Muscle of back (tissue), 13 donors: ENCODE measurements at places on chromosomes 6 and 20. TPM values are rescaled to one million over a fixed set of nuclear protein-coding genes. Genes with fewer than 3 reads are reported as not detected.

Gene EYA4
- polyA plus RNA-seq: 33.0 TPM

DNA sequence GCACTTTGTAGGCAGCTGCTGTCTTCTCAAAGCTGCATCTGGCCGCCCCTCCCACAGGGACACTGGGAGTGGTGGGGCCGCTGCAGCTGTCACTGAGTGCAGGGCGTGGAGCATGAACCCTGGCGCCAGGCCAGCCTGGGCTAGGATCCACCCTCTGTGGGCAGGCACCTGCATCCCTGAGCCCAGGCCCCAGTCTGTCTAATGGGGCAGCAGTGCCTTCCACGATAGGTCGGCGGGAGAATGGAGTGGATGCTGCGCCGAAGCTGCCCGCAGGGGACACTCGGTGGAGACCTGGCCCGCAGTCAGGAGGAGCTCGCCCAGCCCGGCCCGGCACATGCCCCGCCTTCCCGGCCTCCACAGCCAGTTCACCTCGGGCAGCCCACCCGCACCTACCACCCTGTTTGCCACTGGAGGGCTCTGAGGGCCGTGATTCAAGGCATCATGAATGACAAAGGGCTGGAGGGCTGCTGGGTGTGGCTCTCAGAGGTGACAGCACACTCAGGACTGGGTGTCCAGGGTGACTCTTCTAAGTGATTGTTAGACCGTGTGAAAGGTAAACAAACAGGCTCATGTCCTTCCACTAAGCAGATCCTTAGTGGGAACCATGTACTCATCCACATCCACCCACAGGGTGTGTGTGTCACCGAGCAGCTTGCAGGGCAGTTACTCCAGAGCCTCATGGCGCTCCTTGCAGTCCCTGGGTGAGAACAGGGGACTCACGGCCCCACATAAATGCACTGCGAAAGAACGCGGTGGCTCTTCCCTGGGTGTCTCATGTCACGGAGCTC is 133.9 kb downstream of the AGPAT4 start:
- peak; percentile 22 for DNase-seq

- no peak for DNase-seq
Observed at GRCh38 chr6:44012078-44012493, 115.2 kb downstream of the MRPL14 start.

DNA sequence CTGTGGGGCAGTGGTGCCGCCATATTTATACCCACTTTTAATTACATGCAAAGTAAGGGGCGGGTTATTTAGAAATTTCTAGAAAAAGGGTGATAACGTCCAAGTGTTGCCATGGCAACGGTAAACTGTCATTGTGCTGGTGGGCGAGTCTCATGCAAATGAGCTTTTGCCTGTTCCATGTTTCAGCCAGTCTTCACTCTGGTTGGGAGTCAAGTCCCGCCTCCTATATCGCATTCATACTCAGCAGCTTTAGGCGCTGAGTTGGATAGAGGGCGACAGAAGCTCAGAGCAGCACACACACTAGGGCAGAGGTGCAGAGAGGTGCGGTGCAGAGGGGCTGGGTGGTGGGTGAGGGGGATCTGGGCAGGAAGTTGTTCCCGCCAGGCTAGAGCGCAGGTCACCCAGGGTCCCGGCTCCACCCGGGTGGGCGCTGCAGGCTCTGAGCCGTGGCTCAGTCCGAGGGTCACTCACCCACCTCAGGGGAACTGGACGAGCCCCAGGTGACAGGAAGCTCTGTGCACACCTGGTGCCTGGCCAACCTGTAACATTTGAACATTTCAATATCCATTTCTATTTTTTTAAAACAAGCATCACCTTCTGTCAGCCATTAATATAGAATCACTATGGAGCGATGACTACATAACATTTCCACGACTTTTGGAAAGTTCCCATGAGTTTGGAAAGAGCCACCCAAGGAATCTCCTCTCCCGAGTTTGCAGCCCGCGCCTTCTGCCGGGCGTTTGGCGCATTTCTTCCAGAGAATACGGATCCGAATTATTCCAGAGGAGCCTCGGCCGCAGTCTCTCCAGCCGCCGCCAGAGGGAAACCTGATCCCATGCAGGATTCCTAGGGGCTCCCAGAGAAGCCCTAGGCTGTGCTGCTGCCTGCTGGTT is 89.1 kb upstream of the PHACTR3 start:
- peak; percentile 71 for DNase-seq

DNA sequence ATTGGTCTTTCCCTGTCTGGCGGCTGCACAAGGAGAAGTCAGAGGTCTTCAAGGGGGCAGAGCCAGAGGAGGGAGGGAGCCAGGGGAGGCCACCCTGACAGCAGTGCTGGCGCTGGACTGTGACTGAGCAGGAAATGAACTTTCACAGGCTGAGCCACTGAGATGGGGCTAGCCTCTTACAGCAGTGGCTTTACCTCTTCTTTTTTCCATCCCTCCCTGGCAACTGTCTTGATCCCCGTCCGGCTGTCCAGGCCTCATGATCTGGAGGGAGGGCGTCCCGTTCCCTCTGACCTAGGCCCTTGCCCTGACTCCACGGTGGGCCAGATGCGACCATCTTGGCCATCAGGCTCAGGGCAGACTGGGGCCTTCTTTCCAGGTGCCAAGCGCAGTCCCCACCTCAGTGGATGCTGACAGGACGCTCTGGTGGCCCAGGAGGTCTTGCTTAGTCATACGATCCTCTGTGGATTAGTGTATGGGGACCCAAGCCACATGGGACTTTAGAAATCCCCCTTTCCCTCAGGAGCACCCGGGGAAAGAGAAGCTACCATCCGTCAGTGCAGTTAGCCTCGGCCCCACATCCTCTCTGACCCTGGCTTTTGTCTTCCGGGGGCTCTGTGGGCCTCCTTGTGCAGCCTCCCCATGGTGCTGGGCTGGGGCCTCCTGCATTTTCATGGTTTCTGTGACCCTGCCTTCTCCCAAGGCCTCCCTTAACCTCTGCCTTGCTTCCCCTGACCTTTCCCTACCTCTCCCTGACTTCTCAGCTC is 57.4 kb upstream of the CCDC167 start:
- DNase-seq: no peak

DNA sequence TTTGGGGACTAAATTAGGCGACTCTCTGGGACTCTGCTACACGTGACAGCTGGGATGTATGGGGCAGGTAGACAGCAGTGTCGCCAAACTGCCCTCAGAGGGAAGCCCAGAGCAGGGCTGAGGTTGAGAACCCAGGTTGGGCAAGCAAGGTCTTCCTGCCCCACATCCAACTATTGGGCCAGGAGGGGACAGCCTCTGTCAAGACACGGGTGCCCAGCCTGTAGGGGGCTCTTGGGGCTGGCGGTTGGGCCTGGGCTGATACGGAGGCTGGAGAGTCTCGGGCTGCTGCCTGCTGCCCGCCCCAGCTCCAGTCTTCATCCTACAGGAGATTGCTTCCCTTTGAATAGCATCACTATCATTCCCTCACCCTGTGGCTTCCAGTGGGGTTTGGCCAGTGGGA is 33.3 kb downstream of the CPNE5 start:
- DNase-seq: no peak

GRCh38 chr6:70310063-70310694 is 7.3 kb upstream of the COL9A1 start:
- peak; percentile 28 for DNase-seq

DNA sequence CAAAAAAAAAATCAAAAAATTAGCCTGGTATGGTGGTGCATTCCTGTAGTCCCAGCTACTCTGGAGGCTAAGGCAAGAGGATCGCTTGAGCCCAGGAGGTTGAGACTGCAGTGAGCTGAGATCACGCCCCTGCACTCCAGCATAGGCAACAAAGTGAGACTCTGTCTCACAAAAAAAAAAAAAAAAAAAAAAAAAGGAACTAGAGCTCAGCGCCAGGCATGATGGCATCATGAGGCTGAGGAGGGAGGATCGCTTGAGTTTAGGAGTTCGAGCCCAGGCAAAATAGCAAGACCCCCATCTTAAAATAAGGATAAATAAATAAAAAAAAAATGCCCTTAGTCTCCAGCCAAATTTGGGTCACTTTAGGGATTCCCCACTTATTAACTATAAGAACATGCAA is 40.4 kb upstream of the PIM1 start:
- no peak for DNase-seq

Gene PRR18
- 0.65 TPM for polyA plus RNA-seq

Gene GPLD1
- 1.3 TPM for polyA plus RNA-seq

DNA sequence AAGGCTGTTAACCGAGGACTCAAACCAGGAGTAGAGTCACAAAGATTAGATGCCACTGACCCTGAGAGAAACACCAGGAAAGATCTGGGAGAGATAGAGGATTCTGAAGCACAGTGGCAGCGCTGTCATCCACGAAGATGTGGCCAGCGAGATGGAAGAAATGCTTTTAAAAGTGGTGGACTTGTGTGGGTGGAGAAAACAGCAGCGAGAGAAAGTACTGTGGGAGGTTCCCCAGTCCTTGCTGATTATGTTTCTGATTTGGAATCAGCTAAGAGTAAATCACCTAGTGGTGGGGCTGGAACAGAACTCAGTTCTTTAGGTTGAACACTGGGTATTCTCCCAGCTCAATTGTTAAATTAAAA is 435 bp upstream of the ZNF322 start:
- DNase-seq: no peak

Gene ZNF165
- 0.29 TPM for polyA plus RNA-seq

DNA sequence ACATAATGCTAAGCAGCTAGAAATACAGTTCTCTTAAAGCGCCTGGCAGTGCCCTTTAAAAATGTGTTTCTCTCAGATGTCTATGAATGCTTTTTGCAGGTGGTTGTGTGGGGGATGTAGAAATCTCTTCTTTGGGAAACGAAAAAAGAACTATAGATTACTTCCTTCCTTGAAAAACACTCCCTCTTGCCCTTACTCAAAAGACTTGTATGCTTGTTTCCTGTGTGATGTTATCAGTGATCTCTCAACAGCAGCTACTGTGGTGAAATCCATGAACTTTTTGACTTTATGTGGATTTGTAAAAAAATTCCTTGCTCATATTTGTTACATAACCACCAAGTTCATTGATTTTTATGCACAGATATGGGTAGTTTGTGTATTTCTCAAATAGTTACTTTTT is 916.5 kb downstream of the QKI start:
- no peak for DNase-seq

- DNase-seq: no peak
Observed at GRCh38 chr20:58136149-58136484, 92.3 kb downstream of the ANKRD60 start.

DNA sequence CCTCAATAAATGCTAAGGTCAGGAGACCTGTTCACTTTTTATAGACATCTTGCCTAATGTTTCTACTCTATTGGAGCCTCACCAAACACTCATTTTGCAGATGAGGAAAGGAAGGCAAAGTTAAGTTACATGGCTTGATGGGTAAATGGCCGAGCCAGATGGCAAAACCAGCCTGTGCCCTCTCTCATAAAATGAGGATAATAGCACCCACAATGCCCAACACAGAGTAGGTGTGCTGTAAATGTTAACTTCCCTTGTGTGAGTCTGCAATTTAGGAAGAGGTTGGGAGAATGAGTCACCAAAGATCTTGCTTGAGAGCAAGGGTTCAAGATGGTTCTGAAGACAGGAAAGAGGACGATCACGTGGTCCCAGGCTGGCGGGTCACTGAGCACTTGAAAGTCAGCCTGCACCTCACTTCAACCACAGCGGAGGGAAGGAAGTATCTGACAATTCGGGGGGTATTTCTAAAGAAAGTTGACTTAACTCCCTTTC is 3.3 kb downstream of the KCNK5 start:
- no peak for DNase-seq

GRCh38 chr6:49342410-49342809 is 120.6 kb downstream of the MMUT start:
- no peak for DNase-seq

Gene ESR1
- polyA plus RNA-seq: 0.95 TPM

Gene PRPH2
- polyA plus RNA-seq: 5.7 TPM

DNA sequence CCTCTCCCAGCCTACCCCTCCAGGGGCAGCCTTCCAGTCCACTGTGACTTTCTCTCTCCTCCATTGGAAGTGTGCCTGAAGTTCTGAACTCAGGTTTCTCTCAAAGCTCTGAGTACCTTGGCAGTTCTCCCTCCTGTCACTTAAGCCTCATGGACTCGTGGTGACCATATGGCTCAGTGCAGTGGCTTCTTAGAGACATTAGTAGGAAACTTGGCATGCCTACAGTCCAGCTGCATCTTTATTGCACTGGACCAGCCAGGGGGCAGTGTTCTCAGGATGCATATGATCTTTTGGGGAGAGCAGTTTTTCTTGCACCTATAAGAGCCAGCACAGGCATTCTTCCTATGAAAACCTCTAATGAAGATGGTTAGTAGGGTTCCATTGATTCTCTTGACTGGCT is 47.5 kb upstream of the KCNK16 start:
- DNase-seq: no peak

DNA sequence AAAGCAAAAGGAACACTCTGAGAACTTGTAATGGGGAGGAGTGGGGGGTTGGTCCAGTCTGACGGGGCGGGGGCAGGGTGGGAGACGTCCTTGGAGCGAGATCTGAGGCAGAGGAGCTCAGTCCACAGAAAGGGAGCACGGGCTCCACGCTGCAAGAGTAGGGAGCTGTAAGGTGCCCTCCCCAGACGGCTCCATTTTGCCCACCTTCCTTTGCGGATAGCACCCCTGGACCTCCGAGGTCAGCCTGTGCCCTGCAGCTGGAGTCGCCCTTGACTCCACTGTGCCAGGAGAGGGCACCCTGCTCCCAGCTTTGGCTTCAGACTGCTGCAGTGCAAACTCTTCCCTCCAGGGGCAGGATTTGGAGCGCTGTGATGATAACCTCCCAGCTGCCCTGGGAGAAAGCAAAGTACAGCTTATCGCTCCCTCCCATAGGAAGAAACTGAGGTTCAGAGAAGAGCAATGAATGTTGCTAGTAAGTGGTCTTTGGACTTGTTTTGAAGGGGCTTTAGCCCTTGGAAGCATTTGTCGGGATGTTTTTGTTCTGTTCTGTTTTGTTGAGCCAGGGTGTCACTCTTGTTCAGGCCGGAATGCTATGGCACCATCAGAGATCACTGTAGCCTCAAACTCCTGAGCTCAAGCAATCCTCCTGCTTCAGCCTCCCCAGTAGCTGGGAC is 9.5 kb upstream of the AHCY start:
- DNase-seq: peak; percentile 80

DNA sequence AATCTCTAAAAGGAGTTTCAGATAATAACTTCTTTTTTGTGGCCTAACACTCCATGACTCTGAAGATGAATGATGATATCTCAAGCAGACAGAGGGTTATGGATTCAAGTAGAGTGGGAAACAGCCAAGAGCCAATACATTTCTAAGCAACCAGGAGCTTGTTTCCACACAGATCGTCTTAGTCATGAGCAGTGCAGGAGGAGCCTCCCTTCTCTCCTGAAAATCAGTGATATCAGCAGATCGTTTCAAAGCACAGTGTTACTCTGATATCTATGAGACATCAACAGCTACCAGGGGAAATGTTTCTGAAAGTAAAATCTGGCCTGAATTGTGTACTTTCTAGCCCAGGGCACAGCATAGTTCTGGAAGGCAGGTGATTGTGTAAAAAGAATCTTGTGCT is 11.5 kb downstream of the ADGRG6 start:
- DNase-seq: peak; percentile 30

- no peak for DNase-seq
Observed at GRCh38 chr6:96789871-96790270, 47.4 kb downstream of the GPR63 start.

DNA sequence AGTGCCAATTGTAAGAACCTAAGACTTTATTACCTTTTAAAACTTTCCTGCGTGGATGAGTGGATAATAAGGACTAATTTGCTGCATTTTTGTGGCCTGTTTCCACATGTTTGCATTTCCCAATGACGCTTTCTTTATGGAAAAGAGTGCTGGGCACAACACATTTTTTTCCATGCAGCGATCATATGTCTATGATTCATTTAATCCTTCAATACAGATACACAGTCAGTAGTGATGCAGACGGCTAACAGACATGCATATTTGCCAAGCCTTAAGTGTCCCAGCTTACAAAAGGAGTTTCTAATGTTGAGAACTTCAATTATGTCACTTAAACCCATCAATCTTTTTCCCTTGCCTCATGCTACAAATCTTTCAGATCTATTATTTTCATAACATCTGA is 239.8 kb upstream of the PREP start:
- DNase-seq: peak; percentile 4

Gene SH3BGRL2
- 9.1 TPM for polyA plus RNA-seq

Gene RBPJL
- polyA plus RNA-seq: not detected

Gene MCM9
- polyA plus RNA-seq: 11.7 TPM
